ENCODE measurements at places on chromosomes 16 and 17. TPM values are rescaled to one million over a fixed set of nuclear protein-coding genes. Genes with fewer than 3 reads are reported as not detected.

ACSM5 gene
- not detected for total RNA-seq

DNA sequence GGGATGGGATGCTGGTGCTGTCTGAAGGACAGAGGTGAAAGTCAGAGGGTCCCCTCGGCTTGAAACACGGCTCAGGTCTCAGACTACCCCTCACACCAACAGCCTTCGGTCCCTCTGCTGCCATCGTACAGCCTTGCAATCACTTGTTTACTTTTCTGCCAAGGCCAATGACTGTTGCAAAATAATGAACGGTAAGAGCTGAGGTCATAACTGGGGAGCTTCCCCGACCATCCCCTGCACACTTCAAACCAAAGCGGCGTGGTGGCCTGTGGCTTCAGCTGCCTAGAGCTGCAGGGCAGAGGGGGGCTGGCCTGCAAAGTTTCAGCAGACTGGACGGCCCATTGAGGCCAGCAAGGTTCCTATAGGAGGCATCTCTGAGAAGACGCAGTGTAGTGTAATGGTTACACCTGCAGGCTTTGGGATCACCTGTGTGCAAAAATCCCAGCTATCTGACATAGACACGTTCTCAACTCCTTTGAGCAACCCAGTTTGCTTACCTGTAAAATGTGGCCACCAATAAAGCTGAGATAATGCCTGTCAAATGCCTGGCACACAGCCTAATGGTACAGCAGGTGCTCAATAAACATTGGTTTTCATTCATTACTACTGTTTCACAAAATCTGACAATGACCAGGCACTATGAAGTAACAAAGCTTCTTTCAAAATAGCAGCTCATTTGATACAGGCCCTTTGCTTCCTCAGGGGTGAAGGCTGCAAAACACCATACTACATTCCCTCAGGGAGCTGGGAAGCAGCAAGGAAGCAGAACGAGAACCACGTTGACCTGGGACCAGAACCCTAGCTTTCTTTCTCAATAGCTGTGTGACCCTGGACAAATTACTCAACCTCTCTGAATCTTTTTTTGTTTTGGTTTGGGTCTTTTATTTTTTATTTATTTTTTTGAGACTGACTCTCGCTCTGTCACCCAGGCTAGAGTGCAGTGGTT is 5.0 kb downstream of the PAM16 start:
- DNase-seq, result no peak

GRCh38 chr17:12927541-12928425 is 90.0 kb downstream of the ELAC2 start:
- DNase-seq, result no peak

SLC5A10 gene
- not detected for total RNA-seq

DNA sequence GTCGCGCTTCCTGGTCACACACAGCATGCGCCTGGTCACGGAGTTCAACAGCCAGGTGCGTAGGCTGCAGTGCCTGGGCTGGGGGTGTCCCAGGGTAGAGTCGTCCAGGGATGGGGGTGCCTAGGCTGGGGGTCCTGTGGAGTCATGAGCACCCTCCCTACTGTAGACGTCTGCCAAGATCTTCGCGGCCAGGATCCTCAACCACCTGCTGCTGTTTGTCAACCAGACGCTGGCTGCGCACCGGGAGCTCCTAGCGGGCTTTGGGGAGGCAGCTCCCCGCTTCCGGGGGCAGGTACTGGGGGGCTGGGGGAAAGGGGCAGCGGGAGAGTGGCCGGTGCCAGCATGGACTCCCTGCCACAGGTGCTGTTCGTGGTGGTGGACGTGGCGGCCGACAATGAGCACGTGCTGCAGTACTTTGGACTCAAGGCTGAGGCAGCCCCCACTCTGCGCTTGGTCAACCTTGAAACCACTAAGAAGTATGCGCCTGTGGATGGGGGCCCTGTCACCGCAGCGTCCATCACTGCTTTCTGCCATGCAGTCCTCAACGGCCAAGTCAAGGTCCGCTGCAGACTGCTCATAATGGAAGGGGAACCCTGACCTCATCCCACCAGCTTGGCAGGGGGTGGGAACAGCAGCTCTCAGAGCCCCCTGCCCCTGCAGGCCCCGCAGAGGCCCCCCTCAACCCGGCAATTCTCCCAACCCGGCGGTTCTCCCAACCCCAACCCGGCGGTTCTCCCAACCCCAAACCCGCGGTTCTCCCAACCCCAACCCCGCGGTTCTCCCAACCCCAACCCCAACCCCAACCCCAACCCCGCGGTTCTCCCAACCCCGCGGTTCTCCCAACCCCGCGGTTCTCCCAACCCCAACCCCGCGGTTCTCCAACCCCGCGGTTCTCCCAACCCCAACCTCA is 2.4 kb downstream of the PDIA2 start:
- no peak for DNase-seq

Data from RPMI7951 (cell line).